ENCODE measurements at places on chromosomes 1 and 21.

- DNase-seq, result peak; percentile 34
Observed at GRCh38 chr1:207088701-207089626, at the start of gene C4BPB. C4BPB (plus strand) TSS chr1:207088860; CDS start chr1:207089532, 672 bp downstream.

DNA sequence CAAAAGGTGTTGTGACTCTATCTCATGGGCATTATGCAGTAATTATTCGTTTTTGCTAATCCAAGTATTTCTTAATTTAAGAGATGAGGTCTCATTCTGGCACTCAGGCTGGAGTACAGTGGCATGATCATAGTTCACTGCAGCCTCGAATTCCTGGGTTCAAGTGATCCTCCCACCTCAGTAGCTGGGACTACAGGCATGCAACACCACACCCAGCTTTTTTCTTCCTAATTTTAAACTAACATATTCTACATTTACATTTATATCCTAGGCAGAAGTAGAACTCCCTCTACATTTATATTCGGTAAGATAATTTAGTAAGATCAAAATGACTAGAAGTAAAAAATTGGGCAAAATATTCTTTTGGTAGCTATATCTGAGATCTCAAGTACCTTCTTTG lies 50.5 kb upstream of the RBM34 start:
- DNase-seq, result no peak

- DNase-seq, result peak; percentile 30
Observed at GRCh38 chr1:183609313-183609712, 19.1 kb upstream of the NCF2 start.

DNA sequence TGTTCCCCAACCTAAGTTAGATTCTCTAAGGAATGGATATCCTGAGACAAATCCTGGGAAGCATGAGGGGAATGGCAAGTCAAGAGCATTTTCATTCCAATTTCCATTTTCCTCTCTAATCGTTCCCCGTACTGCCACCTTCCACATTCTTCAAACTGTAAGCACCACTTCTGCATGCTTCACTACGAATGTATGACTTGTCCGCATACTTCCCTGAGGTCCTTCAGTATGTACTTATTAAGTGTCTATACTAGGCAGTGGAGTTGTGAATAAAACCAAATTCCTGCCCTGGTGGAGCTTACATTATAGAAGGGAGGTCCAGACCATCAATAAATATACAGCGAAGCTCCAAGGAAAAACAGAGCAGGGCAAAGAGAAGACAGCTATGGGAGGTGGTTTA lies 154.8 kb downstream of the GREM2 start:
- DNase-seq, result no peak

DNA sequence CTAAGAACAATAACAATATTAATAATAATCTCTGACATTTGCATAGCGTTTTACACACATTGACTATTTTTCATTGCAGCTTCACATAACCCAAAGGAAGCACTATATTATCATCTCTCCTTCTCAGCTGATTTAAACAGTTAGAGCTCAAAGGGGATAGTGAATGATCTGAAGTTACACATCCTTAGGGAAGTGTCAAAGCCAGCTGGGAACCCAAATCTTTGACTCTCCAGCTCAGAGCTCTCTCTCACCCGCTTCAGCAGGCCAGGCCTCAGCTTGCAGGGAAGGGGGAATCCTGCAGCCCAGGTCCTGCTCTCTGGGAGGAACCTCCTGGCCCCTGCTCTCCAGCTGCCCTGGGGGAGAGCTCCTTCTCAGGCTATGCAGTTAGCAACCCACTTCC lies 26.3 kb downstream of the PLEKHA6 start:
- no peak for DNase-seq

DNA sequence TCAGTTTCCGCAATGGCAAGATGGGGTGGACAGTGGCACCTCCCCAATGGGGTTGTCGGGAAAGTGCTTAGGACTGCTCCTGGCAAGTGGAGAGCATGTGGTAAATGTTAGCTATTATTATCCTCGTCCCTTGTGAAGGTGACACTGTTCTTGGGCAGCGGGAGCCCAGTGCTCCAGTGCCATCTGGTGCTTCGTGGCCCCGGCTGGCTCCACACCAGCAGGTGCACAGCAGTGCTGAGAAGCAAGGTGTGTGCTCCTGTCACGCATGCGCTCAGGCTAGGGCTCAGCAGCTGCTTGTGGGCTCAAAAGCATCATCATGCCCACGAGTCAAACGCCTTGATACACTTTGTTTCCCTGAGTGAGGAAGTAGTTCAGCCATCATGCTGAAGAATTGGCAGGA lies 24.9 kb upstream of the KCNC4 start:
- no peak for DNase-seq

DNA sequence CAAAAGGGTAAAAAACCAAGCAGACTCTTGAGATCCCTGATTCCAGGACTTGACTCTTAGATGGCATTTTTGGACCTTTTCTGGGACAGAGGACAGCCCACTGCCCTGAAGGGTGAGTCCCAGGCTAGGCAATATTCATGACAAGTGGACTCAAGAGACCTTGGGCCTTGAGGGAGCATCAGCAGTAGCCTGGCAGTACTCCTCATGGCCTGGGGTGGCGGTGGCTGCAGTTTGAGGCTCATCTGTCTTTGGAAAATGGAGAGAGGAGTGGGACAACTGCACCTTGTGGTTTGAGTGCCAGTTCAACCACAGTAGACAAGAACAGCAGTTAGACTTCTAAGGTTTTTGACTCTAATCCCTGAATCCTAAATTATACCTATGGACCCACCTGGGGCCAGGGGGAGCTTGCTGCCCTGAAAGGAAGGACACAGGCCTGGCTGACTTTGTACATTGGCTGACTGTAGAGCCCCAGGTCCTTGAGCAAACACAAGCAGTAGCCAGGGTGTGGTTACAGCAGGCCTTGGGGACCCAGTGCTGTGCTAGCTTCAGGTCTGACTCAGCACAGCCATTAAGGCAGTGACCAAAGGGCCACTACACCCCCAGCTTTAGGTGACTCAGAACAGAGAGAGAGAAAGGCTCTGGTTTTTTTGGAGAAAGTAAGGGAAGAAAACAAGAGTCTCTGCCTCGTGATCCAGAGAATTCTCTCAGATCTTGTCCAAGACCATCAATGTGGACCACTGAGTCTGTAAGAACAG lies 1023.2 kb downstream of the KCNT2 start:
- no peak for DNase-seq

GRCh38 chr1:82197606-82198005 lies 396.9 kb downstream of the ADGRL2 start:
- no peak for DNase-seq

DNA sequence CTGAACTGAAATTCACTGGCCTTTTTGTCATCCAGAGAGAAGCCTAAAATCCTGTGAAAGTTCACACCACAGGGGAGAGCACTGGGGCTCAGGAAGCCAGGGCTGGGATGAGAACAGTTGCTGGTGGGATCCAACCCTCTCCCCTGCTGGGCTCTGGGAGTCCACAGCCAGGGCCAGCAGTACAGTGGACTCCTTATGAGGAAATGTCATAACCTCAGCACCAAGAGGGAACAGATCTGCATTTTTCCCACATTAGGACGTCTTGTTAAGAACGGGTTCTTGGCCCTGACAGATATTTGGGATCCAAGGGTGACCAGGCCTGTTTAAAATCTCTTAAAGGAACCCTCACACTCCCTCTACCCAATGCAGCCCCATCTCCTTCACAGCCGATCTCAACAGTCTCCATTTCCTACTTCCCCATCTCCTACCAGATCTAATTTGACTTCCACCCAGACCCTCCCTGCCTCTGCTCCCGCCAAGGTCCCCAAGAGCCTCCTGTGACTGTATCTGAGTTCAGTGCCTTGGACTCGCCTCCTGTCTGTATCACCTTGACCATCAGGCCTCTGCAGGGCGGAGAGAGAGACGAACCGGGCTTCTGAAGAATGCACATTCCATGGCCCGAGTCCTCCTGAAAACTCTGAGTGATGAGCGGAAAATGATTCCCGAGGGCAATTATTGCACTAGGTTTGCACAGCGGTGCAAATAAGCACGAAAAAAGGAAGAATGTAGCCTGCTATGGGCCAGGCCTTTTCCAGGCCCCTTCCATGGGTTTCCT lies 159.9 kb downstream of the TRABD2B start:
- DNase-seq, result no peak

- no peak for DNase-seq
Observed at GRCh38 chr1:226650236-226650841, 88.7 kb downstream of the ITPKB start.

DNA sequence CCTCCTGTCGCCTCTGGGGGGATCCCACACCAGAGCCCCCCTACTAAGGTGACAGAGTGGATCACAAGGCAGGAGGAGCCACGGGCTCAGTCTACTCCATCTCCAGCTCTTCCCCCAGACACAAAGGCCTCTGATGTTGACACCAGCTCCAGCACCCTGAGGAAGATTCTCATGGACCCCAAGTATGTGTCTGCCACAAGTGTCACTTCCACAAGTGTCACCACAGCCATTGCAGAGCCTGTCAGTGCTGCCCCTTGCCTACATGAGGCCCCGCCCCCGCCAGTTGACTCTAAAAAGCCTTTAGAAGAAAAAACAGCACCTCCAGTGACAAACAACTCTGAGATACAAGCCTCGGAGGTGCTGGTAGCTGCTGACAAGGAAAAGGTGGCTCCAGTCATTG lies 42.2 kb downstream of the ZBTB17 start:
- no peak for DNase-seq

- peak; percentile 62 for DNase-seq
Observed at GRCh38 chr1:158087320-158087927, 93.3 kb upstream of the CD1D start.

DNA sequence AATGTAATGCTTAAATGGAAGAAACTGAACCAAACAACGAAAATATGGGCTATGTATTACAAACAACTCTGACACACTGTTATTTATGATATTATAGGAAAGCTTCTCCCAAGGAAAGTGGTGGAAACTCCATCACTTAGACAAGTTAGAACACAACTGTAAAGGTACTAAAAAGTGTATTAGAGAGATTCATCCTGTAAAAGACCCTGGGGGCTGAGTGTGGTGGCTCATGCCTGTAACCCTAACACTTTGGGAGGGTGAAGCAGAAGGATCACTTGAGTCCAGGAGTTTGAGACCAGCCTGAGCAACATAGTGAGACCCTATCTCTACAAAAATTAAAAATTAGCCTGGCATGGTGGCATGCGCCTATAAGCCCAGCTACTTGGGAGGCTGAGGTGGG lies 7.4 kb upstream of the UBE4B start:
- no peak for DNase-seq

DNA sequence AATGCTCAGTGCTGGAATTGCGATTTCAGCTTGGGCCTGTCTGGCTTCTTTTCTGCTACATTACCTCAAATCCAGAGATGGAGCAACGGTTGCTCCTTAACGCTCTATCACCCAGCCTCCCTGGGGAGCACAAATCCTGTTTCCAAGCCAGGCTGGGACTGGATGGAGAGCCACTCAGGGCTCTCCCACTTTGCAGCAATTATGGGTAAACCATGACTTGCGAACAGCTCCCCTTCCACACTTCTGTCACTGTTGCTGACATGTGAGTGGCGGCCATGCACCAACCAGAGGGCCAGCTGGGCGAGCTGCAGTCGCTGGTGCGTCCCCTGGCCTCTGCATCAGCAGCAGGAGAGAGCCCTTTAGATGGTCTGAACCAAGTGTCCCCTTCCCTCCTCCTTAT lies 65.1 kb upstream of the RAB4A start:
- DNase-seq, result no peak

DNA sequence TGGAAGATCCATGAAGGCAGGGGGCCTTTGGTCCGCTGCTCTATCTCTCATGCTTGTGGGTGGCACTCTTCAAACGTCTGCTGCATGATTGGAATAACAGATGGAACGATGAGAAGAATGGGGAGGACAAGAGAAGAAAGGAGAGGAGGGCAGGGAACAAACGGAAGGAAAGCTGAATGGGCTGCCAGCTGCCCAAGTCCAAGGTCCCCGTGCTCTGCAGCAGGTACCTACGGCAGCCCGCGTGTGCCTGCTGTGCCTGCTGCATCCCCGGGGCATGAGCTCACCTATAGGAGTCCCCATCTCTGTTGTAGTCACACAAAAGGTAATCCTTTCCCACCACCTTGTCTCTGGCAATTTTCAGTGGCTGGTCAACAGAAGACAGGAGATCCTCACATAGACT lies 73.1 kb downstream of the SLC66A1 start:
- no peak for DNase-seq

GRCh38 chr1:156076609-156077429 lies 5.4 kb downstream of the MEX3A start:
- DNase-seq, result peak; percentile 37

DNA sequence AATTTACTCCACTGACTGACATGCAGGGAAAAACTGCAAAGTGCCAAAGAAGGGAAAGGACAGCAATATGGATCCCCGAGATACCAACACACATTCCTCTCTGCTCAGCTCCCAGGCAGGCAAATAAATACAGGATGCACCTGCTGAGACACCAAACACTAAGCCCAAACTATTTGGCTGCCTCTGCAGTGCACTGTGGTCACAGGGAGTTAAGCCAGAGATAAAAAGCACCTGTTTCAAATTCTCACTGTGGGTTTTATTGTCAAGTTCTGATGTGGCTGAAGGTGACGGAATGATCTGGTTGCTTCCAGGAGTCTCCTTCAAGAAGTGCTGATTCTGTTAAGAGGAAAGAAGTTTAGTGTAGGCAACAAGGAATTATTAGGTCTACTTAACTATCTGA lies 17.7 kb downstream of the TEX38 start:
- DNase-seq, result no peak
